ENCODE measurements at places on chromosomes 13 and 19.
A peak's percentile ranks its signal among the peaks of the same experiment; 100 is the strongest.

DNA sequence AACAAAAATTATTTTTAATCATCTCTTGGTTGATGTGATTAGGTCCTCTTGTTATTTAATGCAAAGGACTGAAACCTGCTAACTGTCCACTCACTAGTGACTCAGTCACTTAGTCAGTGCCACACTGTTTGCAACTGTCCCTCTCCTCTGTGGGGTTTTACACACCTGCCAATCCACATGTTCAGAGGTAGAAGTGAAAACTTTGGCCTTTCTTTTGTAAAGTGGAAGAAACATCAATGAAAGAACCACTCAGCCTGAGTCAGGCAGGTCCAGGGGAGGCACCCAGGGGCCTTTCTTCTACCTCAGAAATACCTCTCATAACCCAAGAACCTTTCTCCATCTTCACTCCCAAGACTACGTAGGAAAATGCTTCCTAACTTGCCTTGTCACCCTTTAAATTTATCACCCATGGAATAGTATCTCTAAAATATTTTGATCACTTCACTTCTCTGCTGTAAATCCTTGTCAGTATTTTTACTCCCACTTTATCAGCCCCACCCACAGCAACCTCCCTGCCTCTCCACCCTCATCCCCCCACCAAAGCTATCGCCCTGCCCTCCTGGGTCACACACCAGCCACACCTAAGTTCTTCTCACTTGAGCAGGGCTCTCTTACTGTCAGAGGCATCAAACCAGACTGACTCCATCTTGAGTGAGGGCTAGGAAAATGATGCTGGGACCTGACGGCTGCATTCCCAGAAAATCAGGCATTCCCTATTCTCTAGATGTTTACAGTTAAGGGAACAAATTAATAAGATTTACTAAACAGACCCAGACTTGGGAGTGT, 29.6 kb upstream of the EEF1AKMT1 start:
- DNase-seq = no peak

DNA sequence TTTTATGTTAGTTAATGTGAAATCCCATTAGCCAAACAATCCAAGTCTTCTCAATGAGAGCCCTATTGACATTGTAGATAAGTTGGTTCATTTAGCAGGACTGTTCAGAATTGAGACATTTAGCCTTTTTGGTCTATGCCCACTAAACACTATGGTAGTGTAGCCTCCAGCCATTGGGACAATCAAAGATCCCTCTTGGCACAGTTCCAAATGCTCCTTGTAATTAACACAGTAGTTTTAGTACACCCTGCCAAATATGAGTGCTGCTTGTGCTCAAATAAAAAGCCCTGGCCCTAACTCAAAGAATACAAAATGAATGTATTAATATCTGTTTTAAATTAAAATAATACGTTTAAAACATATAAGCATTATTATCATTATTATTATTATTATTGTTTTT, 15.4 kb upstream of the FAM216B start:
- DNase-seq = no peak

DNA sequence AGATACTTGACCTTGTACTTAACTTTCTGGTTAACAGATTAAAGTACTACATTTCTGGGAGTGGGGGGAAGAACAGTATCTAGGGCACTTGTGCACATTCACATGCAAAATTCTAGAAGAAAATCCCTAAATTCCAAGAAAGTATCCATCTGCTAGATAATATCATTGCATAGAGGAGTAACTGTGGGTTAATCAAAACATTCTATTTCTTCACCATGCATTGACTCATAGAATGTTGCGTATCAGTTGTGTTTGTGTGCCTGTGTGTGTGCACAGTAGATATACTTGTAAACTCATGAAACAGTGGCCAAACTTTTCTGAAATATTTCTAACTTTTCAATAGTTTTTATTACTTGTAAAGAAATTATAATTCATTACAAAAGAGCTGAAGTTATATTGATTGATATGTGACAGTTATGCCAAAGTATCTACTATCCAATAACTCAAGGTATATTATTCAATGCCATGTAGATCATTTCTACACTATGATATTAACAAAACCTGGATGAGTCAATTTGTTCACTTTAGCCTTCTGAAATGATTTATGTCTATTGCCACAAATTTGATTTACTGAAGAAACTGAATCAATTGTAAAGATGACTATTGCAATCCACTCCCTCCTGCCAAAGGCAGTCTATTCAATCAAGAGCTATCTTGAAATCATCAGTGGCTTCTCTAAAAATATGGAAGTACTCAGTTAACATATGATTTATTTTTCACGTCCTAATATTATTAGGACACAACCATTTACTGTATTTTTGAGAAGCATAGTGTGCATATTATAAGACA, 756.7 kb upstream of the ARGLU1 start:
- DNase-seq = no peak

- DNase-seq = no peak
Observed at GRCh38 chr19:50276370-50277063, 52.7 kb downstream of the KCNC3 start.

DNA sequence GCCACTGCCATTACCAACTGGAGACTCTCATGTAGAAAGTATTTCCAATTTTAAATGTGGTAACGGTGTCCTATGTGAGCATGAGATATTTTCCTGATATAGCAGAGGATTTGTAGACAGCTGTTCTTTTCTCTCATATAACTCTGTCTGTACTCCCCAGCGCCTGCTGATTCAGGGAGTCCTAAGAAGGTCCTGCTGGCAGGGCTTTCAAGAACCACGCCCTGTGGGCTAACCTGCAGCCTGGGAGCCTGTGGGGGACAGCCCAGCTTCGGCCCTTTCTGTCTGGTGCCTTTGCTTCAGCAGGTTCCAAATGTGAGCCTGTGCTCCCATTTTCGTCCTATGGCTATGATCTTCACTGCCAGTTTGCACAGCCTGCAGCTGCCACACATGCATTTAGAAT, 316.8 kb downstream of the ATP8A2 start:
- DNase-seq = no peak

DNA sequence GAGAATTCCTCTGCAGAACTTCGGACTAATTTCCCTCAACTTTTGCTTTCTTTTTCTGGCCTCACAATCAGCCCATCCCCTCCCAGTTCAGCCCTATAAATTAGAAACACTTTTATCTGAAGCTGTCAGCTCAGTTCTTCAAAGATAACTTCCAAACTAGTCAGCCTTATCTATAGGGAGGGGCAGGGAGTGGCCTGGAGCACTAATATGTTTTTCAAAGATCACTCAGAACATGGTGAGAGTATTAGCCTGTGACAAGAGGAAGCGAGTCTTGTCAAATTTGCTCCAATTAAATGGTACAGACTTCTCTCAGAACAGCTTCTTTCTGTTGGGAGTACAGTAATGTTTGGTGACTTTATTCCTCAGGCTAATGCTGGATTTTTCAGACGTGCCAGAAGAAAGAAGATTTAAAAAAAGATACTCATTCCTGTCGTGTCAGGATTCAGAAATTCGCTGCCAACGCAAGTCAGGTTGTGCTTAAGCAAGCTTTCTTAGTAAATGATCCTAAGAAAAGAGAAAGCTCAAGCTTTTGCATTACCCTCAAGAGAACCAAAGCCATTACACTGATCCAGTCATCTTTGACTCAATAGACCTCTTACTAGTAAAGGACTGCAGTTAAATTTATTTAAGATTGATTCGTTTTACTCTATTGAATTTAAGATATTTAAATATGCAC, 1033.6 kb downstream of the SLITRK5 start:
- DNase-seq = no peak

- no peak for DNase-seq
Observed at GRCh38 chr19:607301-608154, 17.8 kb downstream of the HCN2 start.

GRCh38 chr13:77235456-77236022, 91.4 kb downstream of the MYCBP2 start:
- DNase-seq = no peak

DNA sequence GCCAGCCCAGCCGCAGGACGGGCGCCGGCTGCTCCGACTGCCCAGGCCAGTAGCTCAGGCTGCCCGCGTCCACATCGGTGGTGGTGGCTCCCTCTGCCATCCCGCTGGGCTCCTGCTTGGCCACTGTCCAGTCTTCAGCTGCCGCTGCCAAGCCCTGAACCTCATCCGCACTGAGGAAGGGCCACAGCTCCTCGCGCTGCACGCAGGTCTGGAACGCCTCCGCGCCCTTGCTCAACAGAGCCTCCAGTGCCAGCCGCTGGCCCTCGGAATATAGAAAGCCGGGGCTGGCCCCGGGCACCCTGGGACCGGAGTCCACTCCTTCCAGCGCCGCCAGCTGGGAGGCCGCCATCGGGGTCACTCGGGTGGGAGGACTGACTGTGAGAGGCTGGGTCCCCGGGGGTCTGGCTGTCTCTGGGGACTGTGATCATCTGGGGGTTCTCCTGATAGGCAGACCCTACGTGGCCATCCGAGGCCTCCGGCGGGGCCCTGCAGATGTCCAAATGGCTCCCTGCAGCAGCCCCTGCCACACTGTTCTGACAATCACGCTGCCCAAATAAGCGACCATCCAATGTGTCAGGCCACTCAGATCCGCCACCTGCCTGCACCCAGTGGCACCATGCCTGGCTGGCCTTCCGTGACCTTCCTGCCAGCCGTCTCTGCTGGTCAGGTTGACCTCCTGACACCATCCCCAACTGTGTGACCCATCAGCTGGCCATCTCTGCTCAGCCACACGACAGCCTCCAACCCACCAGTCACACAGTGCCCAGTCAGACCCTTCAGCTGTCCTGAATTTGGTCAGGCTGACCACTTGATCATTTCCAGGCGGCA, 1.6 kb downstream of the FAM83E start:
- no peak for DNase-seq

- DNase-seq = no peak
Observed at GRCh38 chr19:21460686-21461085, 44.7 kb upstream of the ZNF429 start.

DNA sequence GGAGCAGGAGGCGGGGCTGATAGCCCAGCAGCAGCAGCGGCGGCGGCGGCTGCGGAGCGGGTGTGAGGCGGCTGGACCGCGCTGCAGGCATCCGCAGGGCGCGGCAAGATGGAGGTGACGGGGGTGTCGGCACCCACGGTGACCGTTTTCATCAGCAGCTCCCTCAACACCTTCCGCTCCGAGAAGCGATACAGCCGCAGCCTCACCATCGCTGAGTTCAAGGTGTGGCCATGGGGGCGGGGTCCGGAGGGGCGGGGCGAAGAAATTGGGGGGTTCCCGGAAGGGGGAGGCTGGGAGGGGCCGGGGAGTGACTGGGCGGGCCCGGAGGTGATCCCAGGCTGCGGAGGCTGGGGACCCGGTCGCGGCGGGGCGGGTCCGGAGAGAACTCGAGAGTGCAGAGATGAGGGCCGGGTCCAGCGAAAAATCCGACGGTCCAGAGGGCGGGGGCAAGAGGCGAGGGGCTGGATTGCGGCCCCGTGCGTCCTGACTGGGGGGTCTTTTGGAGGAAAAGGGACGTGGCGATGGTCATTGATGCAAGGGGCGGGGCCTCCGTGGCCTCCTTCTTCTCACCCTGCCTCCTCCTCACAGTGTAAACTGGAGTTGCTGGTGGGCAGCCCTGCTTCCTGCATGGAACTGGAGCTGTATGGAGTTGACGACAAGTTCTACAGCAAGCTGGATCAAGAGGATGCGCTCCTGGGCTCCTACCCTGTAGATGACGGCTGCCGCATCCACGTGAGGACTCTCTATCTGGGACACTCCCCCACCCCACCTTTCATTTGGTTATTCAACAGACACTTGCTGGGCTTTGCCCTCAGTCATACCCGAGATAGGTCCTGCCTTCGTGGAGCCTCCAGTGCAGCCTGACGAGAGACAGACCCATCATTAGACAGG, at the start of gene TBCB:
TBCB (plus strand) TSS at position 16 of the 891 bp plus-strand sequence; CDS start at position 109, 93 bp downstream.
- peak; percentile 92 for DNase-seq

DNA sequence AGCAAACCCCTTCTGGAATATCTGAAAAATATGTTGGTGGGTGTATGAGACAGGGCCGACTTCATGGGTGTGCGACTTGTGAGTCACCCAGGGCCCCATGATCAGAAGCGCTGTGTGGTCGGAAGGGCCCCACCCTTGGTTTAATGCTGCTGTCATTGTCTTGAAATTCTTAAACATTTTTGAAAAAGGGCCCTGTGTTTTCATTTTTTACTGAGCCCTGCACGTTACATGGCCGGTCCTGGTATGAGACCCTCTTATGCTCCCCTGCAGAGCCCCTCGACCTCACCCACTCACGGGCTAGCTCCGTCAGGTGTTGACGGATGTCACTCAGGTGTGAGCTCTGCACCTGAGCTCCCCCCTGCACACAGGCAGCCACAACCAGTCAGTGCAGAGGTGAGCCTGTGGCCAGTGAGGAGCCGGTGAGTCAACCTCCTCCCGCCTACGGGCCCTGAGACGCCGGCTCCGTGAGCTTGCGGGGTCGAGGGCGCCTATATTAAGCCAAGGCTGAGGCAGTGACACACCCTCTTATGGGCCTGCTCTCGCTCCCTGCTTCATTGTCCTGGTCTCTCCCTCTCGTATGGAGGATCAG, 27.7 kb downstream of the GADD45B start:
- no peak for DNase-seq

DNA sequence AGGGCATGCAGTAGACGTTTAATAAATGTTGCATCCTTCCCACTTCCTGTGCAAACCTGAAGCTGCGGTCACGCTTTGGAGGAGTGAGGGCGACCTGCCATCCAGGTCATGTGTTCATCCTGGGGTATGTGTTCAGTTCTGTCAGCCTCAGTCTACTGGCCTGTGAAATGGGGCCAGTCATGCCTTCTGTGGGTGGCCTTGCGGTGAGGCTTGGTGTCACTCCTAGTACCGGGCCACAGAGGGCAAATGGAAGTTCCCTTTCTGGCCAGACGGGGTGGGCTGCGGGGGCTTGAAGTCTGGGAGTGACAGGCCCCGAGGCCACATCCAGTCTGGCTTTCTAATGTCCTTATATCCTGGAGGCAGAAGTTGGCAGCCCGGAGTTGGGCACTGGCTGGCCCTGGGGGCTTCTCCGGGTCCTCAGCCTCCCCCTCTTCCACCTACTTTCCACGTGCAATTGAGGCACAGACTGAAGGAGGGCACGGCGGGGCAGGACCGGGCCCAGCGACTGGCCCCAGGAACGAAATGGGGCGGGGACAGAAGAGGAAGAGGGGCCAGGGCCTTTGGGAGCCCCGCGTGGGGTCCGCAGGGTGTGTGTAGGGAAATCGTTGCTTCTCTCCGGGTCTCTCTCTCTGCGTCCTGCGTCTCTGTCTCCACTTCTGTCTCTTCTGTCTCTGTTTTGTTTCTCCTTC, 11.1 kb downstream of the PDE4A start:
- DNase-seq = no peak

DNA sequence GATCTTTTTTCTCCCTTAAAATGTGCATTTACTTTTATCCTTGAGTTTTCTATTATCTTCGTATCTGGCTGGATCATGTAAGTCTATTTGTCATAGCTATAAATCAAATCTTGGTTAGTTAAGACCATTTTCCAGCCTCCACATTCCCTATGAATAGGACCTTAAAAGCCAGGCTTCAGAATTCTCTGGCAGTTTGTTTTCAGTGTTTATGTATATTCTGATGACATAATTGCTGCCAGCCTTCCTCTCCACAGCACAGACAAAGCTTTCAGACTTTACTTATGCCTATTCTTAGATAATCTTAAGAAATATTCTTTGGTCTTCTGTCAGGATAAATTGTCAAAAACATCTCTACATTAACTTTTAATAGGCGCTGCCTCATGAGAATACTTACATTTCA, 870.8 kb upstream of the SPRY2 start:
- no peak for DNase-seq

- DNase-seq = no peak
Observed at GRCh38 chr13:97631158-97631557, 197.2 kb downstream of the RAP2A start.
